CD8-positive, alpha-beta memory T cell (primary cell): ENCODE measurements at places on chromosomes 4 and X. TPM values are rescaled to one million over a fixed set of nuclear protein-coding genes. Genes with fewer than 3 reads are reported as not detected.

- no peak overlapping the region for H3K27ac ChIP-seq
- H3K4me1 ChIP-seq = no peaks in the 10 kb centered on the region
- H3K27me3 ChIP-seq = no peaks in the 10 kb centered on the region
- no peak overlapping the region for H3K4me3 ChIP-seq
Observed at GRCh38 chr4:166577639-166578038, 656.7 kb downstream of the SPOCK3 start.

SYP gene
- total RNA-seq = 2.5 TPM

GPRIN3 gene
- 15.6 TPM for total RNA-seq

GRCh38 chr4:140812916-140813315 is 56.7 kb upstream of the TBC1D9 start:
- no peak for DNase-seq
- no peaks in the 10 kb centered on the region for H3K36me3 ChIP-seq
- no peaks in the 10 kb centered on the region for H3K4me1 ChIP-seq
- no peaks in the 10 kb centered on the region for H3K27me3 ChIP-seq
- H3K27ac ChIP-seq = no peak overlapping the region

GRCh38 chr4:92634882-92635281 is 331.1 kb downstream of the GRID2 start:
- no peaks in the 10 kb centered on the region for H3K27me3 ChIP-seq
- no peak overlapping the region for H3K4me3 ChIP-seq
- H3K27ac ChIP-seq = no peak overlapping the region
- no peaks in the 10 kb centered on the region for H3K36me3 ChIP-seq
- H3K4me1 ChIP-seq = no peaks in the 10 kb centered on the region

DNA sequence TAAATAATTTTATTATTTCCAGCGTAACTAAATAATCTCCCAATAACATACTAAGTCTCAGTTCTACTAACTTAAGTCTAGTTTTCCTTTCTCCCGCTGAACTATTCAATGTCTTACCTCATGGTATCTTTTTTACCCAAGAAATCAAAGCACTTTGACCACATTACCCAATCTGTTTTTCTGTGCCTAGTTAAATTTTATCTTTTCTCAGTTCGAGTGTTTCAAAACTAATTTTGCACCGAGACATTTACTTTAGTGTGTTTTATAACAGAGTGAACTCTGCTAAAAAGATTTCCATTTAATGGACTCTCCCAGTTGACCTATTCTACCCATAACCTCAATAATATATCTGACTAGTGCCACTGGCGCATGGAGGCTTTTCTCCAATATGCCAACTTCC is 67.6 kb upstream of the IRF2 start:
- no peaks in the 10 kb centered on the region for H3K27me3 ChIP-seq
- no peaks in the 10 kb centered on the region for H3K36me3 ChIP-seq
- no peak overlapping the region for H3K27ac ChIP-seq
- DNase-seq = no peak
- no peak overlapping the region for H3K4me3 ChIP-seq

HUWE1 gene
- 437 TPM for total RNA-seq

GRCh38 chr4:2371765-2372487 is 46.5 kb downstream of the ZFYVE28 start:
- no peak overlapping the region for H3K4me3 ChIP-seq
- no peak overlapping the region for H3K27ac ChIP-seq
- H3K36me3 ChIP-seq = no peaks in the 10 kb centered on the region
- H3K27me3 ChIP-seq = no peaks in the 10 kb centered on the region
- no peak for DNase-seq

PHEX gene
- 20.8 TPM for total RNA-seq

- H3K4me3 ChIP-seq = no peak overlapping the region
- H3K27ac ChIP-seq = no peak overlapping the region
- no peak for DNase-seq
- H3K27me3 ChIP-seq = no peaks in the 10 kb centered on the region
- H3K36me3 ChIP-seq = no peaks in the 10 kb centered on the region
Observed at GRCh38 chr4:167421201-167421600, 186.9 kb upstream of the SPOCK3 start.

DNA sequence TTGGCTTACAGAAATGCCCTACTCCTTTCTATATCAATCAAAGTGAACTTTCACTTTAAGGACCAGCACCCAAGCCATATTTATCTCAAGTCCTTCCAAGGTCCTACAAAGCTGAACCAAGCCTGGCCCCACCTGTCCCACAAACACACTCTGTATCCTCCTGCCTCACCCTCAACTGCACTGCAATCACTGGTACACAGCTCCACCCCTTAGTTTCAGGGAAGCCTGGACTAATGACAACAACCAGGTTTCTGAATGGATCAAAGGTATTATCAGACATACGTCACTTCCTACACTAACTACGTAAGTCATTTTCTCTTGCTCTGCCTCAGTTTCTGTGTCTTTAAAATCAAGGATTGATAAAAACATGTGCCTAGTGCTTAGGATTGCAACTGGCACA is 205.6 kb upstream of the HS3ST1 start:
- no peaks in the 10 kb centered on the region for H3K4me1 ChIP-seq
- H3K36me3 ChIP-seq = no peaks in the 10 kb centered on the region
- H3K27me3 ChIP-seq = no peaks in the 10 kb centered on the region
- H3K27ac ChIP-seq = no peak overlapping the region
- no peak overlapping the region for H3K4me3 ChIP-seq
- DNase-seq = no peak

RPS6KA6 gene
- total RNA-seq = 0.20 TPM

- no peaks in the 10 kb centered on the region for H3K4me1 ChIP-seq
- DNase-seq = no peak
- H3K4me3 ChIP-seq = no peak overlapping the region
- H3K36me3 ChIP-seq = no peaks in the 10 kb centered on the region
- H3K27me3 ChIP-seq = no peaks in the 10 kb centered on the region
Observed at GRCh38 chrX:111005166-111005565, 90.8 kb upstream of the PAK3 start.

RASSF6 gene
- total RNA-seq = not detected

LGI2 gene
- not detected for total RNA-seq

- no peak overlapping the region for H3K4me3 ChIP-seq
- H3K4me1 ChIP-seq = no peaks in the 10 kb centered on the region
- no peak for DNase-seq
- no peaks in the 10 kb centered on the region for H3K36me3 ChIP-seq
- H3K27ac ChIP-seq = no peak overlapping the region
- H3K27me3 ChIP-seq = no peaks in the 10 kb centered on the region
Observed at GRCh38 chr4:74545448-74545847, 100.5 kb downstream of the AREG start.

DNA sequence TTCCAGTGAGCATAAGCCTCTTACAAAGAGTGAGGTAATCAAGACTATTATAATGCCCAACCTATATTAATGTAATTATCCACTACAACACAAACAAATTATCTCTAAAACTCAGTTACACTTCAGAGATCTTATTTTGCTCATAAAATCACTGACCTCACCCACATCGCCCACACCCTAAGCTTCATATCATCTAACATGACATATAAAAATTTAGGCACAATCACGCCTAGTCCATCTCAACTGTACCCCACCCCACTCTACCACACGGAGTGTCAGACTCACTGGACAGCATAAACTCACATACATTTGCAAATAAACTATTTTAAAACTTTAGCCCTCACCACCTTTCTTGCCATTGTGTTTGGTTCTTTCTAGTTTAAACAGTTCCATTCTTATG is 252.4 kb downstream of the PCDH7 start:
- H3K36me3 ChIP-seq = no peaks in the 10 kb centered on the region
- H3K27ac ChIP-seq = no peak overlapping the region
- H3K4me1 ChIP-seq = no peaks in the 10 kb centered on the region
- no peaks in the 10 kb centered on the region for H3K27me3 ChIP-seq
- H3K4me3 ChIP-seq = no peak overlapping the region

LANCL3 gene
- total RNA-seq = 0.48 TPM

DNA sequence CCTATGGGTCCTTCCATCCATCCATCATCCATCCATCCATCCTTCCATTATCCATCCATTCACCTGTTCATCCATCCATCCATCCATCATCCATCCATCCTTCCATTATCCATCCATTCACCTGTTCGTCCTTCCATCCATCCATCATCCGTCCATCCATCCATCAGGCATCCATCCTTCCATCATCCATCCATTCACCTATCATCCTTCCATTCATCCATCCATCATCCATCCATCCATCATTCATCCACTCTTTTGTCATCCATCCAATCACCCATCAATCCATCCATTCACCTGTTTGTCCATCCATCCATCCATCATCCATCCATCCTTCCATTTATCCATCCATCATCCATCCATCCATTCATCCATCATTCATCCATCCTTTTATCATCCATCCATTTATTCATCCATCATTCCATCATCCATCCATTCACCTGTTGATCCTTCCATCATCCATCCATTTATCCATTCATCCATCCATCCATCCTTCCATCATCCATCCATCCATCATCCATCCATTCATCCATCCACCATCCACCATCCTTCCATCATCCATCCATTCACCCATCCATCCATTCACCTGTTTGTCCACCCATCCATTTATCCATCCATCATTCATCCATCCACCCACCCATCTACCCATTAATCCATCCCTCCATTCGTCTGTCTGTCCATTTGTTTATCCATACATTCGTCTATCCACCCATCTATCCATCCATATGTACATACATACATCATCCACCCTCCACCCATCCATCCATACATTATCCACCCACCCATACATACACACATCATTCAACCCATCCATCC is 34.8 kb downstream of the SH3TC1 start:
- H3K4me3 ChIP-seq = no peak overlapping the region
- no peak overlapping the region for H3K27ac ChIP-seq
- peaks cover 11% of the 10 kb centered on the region for H3K4me1 ChIP-seq

DNA sequence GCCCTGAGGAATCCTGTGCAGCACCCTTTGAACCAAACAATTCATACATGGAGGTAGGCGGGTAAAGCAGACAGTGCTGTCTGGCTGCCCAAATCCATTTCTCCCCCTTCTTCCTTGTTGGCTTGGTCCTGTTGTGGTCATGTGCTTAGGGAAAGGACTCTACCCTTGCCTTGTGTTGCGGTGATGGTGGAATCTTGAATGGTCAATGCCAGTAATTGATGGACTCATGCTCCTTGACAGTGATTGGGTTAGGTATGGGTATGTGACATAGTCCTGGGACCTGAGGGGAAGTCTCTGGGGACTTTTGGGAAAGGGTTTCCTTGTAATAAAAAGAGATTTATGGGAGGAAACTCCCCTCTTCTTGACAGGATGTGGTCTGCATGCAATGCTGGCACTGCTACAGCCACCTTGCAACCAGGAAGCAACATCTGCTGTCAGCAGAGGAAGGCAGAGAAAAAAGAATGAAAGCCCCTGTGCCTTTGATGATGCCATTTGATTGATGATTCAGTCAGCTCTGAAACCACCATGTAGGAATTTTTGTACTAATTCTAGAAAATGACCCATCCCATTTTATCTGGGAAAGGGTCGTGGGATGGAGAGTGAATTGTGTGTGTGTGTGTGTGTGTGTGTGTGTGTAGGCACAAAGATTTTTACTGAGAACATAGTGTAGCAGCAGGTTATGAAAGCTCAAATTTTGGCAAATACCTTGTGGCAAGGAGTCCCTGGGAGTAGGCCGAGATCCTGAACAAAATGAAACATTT is 30.0 kb upstream of the HUWE1 start:
- peaks cover 46% of the 10 kb centered on the region for H3K4me1 ChIP-seq
- peak overlapping the region; percentile 51 for H3K4me3 ChIP-seq
- peak; percentile 41 for DNase-seq
- H3K27me3 ChIP-seq = no peaks in the 10 kb centered on the region
- no peaks in the 10 kb centered on the region for H3K36me3 ChIP-seq

TLL1 gene
- total RNA-seq = not detected

- no peaks in the 10 kb centered on the region for H3K36me3 ChIP-seq
- no peaks in the 10 kb centered on the region for H3K4me1 ChIP-seq
- H3K27ac ChIP-seq = no peak overlapping the region
- H3K4me3 ChIP-seq = no peak overlapping the region
Observed at GRCh38 chr4:129839687-129840086, 743.7 kb downstream of the C4orf33 start.

- H3K27me3 ChIP-seq = no peaks in the 10 kb centered on the region
- no peaks in the 10 kb centered on the region for H3K36me3 ChIP-seq
- DNase-seq = no peak
Observed at GRCh38 chr4:22645481-22646182, 47.1 kb upstream of the GBA3 start.

DNA sequence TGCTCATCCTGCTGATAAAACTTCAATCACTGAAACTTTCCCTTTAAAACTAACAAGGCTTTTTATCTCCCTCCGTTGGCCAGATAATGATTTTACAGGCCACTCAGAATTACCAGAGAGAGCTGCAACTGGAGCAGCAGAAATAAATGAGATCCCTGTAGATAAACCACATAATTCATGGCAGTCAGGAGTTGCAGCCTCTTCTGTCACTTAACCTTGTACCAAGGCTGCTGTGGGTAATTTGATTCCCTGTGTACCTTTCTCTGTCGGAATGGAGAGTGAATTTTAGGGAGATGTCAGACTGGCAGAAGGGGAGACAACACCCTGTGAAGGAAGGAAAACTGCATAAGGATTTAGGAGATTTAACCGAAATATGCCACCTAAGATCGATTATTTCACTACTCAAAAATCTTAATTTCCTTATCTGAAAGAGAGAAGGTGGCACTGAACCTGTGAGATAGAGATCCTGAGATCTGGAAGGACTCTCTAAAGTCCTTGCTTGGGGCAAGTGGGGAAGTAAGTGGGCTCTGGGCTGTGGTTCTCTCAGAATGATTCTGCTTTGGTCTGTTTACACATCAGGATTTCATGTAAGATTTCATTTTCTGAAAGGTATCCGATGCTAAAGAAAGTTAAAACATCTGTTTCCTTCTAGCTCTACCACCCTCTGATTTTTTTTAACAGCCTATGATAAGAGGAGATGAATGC is 14.3 kb upstream of the TSPAN5 start:
- no peaks in the 10 kb centered on the region for H3K36me3 ChIP-seq
- no peaks in the 10 kb centered on the region for H3K27me3 ChIP-seq
- H3K4me1 ChIP-seq = no peaks in the 10 kb centered on the region
- H3K27ac ChIP-seq = no peak overlapping the region
- no peak overlapping the region for H3K4me3 ChIP-seq
- DNase-seq = no peak

DNA sequence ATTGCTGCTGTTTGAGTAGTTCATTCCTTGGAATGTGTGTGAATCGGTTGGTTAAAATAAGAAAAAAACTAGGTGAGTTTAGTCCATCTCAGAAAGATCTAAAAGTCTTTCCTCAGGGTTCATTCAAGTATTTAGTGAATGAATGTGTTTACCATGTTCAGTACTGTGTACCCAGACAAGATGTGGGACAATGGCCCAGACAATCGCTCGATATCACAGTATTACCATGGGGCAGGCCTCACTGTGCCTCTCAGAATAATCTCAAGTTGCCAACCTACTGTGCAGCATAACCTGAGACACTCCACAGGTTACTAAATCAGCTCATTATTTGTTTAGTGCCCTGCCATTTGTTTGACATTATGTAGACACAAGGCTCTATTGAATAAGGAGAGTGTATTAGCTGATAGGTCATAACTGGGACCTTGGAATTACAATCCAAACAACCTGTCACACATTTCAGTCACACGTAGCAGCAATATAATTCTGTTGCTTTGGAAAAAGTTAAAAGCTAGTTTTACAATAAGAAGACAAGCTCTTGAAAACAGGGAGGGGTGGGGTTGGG is 24.9 kb upstream of the AMOT start:
- H3K27me3 ChIP-seq = no peaks in the 10 kb centered on the region
- H3K27ac ChIP-seq = no peak overlapping the region
- no peaks in the 10 kb centered on the region for H3K4me1 ChIP-seq
- no peak for DNase-seq
